Stimulated activated CD4-positive, alpha-beta T cell treated with anti-CD3 and anti-CD28 coated beads, Interleukin-12 subunit alpha, Interleukin-12 subunit beta, amount 100 ng/mL, for 48 hours (primary cell): ENCODE measurements at places on chromosomes 2 and 18.

- DNase-seq, result no peak
Measured at GRCh38 chr18:51614967-51615571, 417.6 kb upstream of the MEX3C start.

- no peak for DNase-seq
Measured at GRCh38 chr2:25112113-25112512, 56.3 kb downstream of the POMC start.

- no peak for DNase-seq
Measured at GRCh38 chr2:11740723-11741122, 5.7 kb upstream of the LPIN1 start.

GRCh38 chr2:136215908-136216472 lies 98.0 kb upstream of the CXCR4 start:
- DNase-seq, result no peak

DNA sequence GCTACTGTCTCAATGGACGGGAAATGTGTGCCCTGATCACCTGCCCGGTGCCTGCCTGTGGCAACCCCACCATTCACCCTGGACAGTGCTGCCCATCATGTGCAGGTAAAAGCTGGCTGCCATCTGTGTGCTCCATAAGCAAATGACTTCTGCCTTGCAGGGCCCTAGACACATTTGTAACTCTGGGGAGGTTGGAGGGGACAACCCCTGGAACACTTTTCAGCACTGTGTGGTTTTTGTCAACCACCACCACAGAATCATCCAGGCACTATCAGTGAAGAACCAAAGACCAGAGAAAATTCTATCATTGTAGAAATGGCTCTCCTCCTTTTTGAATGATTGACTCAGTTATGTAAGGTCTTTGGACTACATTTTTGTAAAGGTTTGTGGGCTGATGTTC lies 84.3 kb downstream of the FEZ2 start:
- DNase-seq, result no peak

- DNase-seq, result no peak
Measured at GRCh38 chr18:9449600-9450414, 25.5 kb upstream of the RALBP1 start.

GRCh38 chr2:74935975-74936391 lies 22.5 kb upstream of the POLE4 start:
- DNase-seq, result no peak

- no peak for DNase-seq
Measured at GRCh38 chr18:54090856-54091255, 133.6 kb downstream of the MBD2 start.

GRCh38 chr2:69210385-69210784 lies 176.6 kb downstream of the GFPT1 start:
- DNase-seq, result no peak

DNA sequence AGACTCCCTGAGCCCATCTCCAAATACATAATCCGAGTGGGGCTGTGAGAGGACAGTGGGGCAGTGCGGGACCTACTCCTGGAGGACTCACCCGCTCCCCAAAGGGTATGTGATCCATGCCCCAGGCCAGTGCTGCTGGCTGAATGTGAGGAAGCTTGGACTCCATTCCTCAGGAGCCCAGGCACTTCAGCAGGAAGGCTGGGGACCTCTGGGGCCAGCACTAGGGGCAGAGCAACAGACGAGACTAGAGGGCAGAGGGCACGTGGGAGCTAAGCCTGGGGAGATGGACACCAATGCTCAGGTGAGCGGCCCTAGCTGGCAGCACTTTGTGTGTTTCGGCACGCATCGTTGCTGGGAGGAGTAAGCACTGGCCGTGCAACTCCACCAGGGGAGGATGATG lies 84.9 kb downstream of the MALT1 start:
- DNase-seq, result no peak

DNA sequence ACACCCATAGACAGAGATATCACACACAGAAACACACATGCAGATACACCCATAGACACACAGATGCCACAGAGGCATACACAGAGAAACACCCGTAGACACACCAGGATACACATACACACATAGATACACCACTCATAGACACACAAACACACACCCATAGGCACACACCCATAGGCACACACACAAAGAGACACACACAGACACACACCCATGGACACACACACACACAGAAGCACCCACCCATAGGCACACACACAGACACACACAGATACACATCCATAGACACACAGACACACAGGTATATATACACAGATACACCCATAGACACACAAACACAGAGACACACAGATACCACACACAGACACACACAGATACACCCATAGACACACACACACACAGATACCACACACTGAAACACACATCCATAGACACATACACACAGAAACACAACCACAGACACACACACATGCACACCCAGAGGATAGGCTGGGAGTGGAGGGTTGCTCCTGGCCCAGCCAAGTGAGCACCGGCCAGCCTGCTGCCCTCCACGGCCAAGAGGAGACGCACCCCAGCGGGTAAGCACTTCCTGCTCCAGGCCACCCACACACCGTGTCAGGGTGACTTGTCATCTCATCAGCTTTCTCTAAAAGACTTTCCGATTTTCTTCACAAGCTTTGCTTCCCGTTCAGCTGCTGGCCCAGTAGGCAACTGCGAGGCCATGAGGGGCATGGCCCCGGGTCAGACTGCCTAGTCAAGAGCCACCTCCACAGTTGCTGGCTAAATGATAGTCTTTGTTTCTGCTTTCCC lies 14.1 kb upstream of the CNNM3 start:
- peak; percentile 37 for DNase-seq

DNA sequence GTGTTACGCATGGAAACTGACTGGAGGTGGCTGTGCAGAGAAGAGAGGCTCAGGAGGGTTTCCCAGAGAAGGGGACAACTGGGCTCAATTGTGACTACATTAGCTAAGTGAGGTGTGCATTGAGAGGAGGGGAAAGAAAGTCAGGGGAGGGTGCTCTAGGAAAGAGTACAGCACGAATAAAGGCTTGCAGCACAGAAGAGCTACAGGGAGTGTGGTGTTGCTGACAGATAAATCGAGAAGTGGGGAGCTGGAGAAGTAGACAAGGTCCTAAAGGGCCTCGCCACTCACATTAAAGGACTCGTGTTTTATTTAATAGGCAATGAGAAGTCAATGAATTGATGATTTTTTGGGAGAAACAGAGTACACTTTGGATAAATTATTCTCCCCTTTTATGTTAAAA lies 65.7 kb upstream of the CTAGE1 start:
- no peak for DNase-seq

GRCh38 chr2:136131961-136132824 lies 14.2 kb upstream of the CXCR4 start:
- peak; percentile 43 for DNase-seq

DNA sequence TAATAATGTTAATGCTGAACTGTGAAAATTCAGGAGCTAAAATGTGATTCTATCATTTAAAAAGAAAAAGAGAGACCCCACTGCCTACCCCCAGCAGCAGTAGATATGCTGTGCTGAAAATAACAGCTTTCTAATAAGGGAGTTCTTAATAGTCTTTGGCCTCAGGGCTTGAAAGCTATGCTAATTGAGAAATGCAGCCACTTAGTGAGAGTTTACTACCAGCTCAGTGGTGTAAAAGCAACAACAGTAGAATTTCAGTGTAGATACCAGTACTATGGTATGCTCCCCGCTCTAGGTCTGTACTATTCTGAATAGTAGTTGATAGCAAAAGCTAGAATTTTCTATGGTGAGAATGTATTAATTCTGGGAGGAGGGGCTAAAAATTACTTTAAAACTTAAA lies 303.1 kb upstream of the VWC2L start:
- no peak for DNase-seq

GRCh38 chr2:158619496-158619895 lies 162.7 kb downstream of the PKP4 start:
- DNase-seq, result no peak

- no peak for DNase-seq
Measured at GRCh38 chr2:1162246-1162645, 211.6 kb downstream of the SNTG2 start.

DNA sequence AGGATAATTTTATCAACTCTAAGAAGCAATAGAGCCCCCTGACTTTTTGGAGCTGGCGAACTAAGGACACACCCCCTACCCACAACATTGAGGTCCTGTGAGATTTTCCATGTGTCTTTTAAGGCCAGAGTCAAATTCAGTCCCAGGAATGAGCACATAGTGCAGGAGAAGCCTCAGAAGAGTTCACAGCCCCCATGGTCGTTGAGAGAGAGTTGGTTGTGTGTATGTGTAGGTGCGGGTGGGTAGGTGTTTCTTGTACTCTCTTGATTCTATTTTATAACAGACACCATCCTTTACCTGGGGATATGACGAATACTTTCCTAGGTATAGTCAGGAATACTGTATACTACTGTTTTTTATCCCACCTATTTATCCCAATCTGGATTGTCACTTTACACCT lies 8.6 kb downstream of the LRATD1 start:
- DNase-seq, result no peak

DNA sequence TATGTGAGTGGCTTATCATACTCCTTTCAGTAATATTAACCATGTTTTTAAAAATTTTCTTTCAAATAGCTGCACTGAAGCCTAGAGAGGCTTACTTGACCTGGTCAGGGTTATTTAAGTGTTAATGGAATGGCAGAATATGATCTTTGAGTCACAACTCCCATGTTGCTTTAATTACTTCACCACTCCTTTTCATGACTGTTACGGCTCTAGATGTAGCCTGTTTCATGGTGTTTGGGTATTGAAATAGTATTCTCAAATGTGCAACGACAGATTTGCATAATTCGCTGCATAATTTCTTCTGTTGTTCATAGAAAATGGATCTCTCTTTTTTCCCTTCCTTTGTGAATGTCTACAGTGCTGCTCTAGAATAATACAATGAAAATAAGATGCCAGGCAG lies 51.6 kb upstream of the PLA2R1 start:
- no peak for DNase-seq

GRCh38 chr2:167972746-167973145 lies 274.6 kb downstream of the STK39 start:
- no peak for DNase-seq

DNA sequence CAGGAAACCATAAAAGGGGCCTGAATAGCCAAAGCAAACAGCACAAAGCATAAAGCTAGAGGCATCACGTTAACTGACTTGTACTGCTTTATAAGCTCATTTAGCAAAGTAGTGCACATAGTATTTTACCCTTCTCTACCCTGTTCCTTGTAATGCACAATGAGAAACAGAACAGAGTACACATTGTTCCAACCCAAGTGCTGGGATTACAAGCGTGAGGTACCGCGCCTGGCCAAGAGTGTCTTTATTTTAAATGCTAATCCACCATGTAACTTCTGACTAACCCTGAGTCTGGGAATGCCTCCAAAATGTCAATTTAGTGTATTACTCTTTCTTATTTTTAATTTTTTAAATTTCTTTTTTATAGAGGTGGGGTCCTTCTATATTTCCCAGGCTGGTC lies 46.4 kb upstream of the STON1 start:
- DNase-seq, result no peak

DNA sequence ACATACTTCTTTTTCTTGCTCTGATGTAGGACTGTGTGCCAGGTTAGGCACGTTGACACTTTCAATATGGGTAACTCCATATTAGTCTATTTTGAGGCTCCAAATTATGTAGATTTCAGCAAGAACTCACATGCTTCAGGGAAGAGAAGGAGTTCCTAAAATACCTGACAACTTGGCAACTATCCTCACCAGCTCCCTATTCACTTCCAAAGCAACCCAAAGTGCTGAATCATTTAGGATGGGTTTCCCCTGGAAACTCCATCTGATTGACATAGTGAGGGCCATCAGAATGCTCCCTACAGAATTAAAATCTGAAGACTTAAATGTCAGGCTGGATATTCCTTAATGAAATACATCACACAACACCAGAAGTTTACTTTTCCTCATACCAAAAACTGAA lies 32.5 kb upstream of the NFU1 start:
- no peak for DNase-seq

- DNase-seq, result peak; percentile 62
Measured at GRCh38 chr18:9094307-9095226, 7.9 kb upstream of the NDUFV2 start.
